NCI-H2081 treated with DMSO at 0.1 percent for 48 hours (cell line): ENCODE measurements at places on chromosomes 5 and 9.

DNA sequence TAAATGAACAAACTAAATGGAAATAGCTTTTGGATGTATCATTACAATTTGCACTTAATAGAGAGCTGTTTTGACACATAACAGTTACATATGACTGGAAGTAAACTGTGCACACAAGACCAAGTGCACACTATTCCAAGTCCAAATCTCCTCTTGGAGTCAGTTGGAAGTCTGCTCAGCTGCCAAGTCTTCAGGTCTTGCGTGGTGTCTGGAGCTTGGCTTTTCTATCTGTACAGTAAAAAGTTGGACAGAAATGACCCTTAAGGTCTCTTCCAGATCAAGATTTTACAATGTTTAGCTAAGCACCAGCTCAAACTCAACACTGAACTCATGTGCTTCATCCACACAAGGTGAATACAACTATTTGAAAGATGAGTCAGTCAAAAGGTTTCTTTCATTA is 456.9 kb downstream of the RASEF start:
- no peak for DNase-seq

GRCh38 chr5:80569086-80569960 is 757 bp downstream of the ANKRD34B start:
- no peak for DNase-seq

DNA sequence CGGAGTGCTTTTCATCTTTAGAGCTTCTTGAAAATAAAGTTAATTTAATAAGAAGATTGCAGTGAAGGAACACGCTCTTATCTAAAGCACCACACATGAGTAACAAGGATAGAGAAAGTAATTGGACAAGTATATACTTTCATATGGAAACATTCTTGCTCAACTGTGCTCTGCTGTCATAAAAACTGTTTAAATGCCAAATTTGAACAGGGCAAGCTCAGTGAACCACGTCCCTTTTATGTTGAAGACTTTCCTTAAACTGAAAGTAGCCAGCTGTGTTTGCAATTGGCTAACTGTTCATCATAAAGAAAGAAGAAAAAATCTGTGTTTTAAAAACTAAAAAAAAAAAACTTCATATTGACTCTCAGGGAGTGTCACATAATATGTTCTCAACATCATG is 1610.7 kb upstream of the C9orf72 start:
- DNase-seq, result no peak

DNA sequence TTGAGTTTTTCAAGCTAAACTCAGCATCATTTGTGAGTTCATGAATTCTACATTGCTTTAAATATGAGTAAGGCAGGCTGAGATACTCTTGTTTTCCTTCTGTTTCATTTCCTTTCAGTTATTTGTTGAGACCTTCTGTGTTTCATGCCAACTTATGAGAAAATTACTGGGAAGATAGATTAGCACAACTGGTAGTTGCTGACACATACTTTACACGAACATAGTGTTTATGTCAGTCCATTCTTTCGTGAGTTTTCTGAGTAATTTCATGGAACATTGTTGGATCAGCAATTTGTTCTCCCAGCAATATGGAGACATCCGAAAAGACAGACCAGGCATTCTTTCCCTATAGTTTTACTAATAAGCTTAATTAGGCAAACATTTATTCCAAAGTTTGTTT is 102.0 kb upstream of the SMC5 start:
- no peak for DNase-seq

- no peak for DNase-seq
These were observed 23.0 kb downstream of the EPB41L4B start for GRCh38 chr9:109297899-109298298.

- no peak for DNase-seq
These were observed at the start of gene LHFPL2 for GRCh38 chr5:78648359-78649210. Gene LHFPL2 (minus strand): TSS chr5:78648772. CDS start chr5:78510213, 138,559 bp downstream.

DNA sequence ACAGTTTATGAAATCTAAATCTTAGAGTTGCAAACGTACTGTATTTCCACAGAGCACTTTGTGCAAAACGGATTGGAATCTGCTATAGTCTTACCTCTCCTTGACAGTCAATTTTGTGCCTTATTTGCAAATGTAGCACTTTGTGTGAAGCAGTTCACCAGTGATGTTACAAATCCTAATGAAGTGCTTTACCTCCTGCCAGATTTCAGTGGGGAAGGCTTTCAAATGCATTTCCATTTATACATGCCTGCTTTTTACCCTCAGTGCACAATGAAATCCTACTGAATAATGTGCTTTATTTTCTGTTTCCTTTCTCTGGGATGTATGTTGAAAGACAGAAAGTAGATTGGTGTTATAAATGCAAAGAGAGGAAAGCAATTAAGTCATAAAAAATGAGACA is 2141.6 kb upstream of the C9orf72 start:
- DNase-seq, result no peak

- DNase-seq, result no peak
These were observed 59.9 kb upstream of the ALDH1B1 start for GRCh38 chr9:38332625-38333024.
